ENCODE measurements at places on chromosomes 4 and X.
A peak's percentile ranks its signal among the peaks of the same experiment; 100 is the strongest.

DNA sequence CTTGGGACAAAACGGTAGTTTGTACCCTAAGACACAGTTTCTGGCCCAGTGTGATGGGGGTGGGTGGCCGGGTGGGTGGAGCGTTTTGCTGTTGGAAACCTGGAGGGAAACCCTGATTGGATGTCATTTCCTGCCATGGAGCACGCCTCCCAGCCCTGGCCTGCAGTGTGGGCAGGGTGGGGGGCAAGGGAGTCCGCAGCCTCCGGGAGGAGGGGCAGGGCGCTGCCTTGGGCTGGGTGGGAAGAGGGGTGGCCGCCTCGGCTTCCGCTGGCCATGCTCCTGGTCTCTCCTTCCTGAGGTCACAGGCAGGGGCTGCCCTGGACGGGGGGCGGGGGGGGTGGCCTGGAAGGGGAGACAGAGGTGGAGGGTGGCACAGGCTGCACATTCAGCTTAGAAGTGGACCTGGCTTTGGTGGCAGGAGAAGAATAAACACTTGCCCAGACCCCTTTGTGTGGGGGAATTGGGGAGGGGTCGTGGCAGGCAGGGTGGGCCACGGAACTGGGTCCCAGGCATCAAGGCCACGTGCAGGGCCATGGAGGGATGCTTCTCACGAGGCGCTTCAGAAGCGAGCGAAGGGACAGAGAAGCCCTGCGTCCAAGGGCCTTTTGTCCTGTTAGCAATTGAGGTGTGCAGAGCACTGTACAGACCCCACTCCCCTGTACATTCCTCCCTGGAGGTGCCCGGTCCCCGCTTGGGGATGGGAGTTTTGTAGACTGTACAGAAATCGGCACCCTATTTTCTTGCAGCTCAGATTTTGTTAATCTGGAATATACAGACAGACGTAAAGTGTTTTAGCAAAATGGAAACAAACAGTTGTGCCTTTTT, 6.2 kb downstream of the NAT8L start:
- DNase-seq: no peak

DNA sequence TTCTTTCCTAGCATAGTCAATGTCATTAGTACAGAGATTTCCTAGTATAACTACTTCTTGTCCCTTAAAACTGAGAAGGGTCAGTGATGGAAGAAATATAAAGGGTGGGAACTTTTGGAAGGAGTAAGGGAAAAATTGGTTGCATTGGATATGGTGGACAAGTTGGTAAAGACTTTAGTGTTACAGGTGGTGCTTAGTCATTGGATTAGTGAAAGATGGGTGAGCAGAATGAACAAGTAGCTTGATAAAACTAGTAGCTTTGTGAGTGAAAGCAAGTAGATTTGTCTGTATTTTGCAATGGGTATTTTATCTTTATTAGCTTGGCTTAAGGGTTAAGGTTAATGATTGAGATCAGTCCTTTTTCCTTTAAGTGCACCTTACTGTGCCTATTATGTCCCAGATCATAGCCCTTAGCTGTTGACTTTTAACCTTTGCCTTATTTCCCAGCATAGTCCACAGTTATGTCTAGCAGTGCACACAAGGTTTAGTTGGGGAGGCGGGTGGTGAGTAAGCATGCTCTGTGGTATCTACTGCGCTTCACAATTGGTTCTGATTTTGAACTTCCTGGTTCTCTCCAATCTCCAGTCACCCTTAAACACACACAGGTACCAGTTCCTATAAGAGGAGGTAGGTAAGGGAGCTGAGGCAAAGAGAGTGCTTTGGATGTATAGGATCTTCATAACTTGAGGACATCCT, 9.5 kb downstream of the WDR44 start:
- no peak for DNase-seq

DNA sequence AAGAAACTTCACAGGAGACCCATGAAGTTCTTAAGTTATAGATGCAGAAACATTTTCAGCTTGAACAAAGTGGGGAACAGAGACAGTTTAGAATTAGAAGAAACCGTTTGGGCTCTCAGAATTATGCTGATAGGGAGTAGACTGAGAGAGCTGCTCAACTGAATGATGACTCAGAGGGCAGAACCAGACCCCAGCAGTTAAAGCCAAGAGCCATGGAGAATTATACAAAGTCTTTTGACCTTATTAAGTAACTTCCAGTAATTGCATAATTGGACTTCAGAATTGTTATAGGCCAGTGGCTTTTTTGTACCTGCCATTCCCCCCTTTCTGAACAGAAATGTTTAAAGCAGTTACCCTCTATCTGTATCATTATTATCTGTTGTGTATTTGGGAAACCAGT, 642.1 kb downstream of the CCSER1 start:
- DNase-seq: no peak

DNA sequence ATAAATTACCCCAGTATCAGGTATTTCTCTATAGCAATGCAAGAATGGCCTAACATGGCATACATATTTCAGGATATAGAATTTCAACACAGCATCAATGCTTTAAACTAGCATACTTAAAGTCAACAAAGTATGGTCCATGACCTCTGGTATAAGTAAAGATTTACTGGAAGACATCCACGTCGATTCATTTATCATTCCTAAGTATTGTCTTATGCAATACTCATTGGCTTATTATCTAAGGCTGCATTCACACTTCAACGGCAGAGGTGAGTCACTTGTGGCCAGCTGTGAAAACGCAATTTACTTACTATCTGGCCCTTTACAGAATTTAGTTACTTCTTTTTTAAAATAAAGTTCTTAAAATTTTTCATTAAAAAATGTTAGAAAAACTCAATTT, 42.6 kb downstream of the ADGRA3 start:
- no peak for DNase-seq

GRCh38 chr4:98794565-98795205, 134.2 kb downstream of the EIF4E start:
- peak; percentile 60 for DNase-seq

GRCh38 chr4:176563591-176563990, 229.1 kb downstream of the VEGFC start:
- DNase-seq: peak; percentile 32

DNA sequence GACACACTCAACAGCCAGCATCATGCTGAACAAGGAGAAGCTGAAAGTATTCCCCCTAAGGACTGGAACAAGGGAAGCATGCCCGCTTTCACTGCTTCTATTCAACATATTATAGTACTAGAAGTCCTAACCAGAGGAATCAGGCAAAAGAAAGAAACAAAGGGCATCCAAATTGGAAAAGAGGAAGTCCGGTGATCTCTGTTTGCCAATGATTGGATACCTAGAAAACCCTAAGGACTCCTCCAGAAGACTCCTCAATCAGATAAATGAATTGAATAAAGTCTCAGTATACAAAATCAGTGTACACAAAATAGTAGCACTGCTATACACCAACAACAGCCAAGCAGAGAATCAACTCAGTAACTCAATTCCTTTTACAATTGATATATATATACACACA, 44.8 kb downstream of the ARFIP1 start:
- no peak for DNase-seq

GRCh38 chr4:38819569-38819968, 15.0 kb upstream of the TLR1 start:
- no peak for DNase-seq

GRCh38 chr4:137739391-137739790, 207.1 kb upstream of the PCDH18 start:
- DNase-seq: no peak

DNA sequence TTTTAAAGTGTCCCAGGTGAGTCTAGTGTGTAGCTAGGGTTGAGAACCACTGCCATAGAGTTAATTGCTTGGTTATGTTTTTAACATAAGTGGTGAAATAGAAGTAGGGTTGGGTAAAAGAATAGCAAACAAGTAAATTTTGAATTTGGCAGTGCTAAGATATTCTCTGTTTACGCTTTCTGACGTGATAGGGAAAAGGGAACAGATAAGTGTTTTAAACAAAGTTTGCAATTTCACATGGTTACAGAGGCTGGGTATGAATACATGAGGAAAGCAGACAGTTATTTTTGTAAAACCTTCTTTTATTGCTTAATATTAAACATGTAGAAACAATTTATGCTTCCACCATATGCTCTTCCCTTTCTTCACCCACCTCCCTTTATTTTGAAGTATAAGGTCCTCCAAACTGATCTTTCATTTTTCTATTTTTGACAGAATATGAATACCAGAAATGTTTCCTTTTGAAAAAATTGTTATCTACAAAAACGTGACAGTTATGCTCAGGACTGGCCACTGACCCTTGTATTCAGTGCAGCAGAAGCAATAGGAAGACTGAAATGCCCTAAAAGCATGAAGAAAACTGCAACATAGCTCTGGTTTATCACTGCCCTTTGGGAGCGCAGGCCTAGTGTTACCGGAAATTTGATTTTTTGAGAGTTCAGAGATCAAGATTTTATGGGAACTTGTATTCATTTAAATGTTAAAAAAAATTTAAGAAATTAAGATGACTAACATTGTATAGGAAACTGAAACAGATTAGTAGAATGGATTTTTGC, 214.4 kb upstream of the ARSJ start:
- DNase-seq: no peak

- DNase-seq: no peak
These were observed 559.0 kb upstream of the AMOT start for GRCh38 chrX:113399506-113400192.

DNA sequence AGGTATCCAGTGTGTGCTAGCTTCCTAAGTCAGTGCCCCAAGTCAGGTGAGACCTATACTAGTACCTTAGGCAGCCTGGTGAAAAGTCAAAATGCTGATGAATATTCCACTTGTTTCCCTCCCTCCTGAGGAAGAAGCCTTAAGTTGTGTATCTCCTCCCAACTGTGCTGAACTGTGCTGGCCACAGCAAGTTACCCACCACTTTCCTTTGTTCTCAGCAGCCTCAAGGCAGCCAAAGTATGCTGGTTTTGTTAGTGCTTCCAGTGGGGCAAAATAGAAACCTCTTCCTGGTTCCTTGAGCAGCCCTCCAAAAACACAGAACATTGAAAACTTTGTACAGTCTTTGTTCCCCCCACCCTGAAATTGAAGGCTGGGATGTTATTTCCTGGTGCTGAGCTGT, 13.9 kb downstream of the ATG4A start:
- no peak for DNase-seq

DNA sequence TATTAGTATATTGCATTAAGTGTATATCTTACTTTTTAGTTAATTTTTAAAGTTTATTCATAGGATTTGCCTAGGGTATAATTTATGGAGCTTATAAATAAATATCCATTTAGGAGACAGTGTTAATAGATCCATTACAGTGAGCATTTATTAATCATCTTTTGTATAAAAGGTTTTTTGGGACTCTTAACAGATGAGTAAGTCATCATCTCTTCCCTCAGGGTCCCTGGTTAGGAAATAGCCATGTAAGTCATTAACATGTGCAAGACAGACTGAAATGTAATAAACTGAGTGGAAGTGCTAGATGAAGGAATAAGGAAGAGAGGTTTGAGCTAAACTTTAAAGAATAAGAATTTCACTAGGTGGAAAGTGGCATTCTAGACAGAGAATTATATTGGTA, 69.2 kb downstream of the PAQR3 start:
- no peak for DNase-seq

- no peak for DNase-seq
These were observed 581.6 kb upstream of the FTHL17 start for GRCh38 chrX:31653422-31653821.

- DNase-seq: no peak
These were observed 195.2 kb downstream of the KDR start for GRCh38 chr4:54930226-54930625.

- peak; percentile 23 for DNase-seq
These were observed 92.8 kb upstream of the CCDC160 start for GRCh38 chrX:134144231-134144630.

GRCh38 chr4:73606465-73606974, 13.7 kb downstream of the RASSF6 start:
- no peak for DNase-seq

DNA sequence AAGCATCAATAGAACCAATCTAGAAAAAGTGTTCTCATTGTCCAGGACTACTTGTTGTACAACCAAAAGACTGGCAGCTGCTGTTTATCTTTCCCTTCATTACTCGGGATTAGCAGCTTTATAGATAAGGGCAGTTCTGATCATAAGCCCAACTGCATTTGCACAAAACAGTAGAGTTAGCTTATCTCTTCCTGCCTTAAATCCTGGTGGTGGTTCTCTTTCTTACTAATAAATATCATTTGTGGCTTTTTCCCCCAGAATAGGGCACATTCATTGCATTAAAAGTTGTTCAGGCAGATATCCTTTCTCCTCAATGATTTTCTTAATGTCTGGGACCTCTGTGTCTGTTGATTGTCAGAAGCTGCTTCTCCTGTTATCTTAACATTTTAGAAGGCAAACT, 20.2 kb upstream of the RRAGB start:
- no peak for DNase-seq

GRCh38 chrX:65406532-65406931, 128.1 kb downstream of the LAS1L start:
- peak; percentile 1 for DNase-seq

GRCh38 chr4:113078066-113078465, 28.6 kb downstream of the ANK2 start:
- no peak for DNase-seq

- peak; percentile 51 for DNase-seq
These were observed 16.6 kb upstream of the PTCHD1 start for GRCh38 chrX:23317799-23318724.

GRCh38 chr4:74374561-74375327, 9.8 kb downstream of the EREG start:
- DNase-seq: peak; percentile 65

- DNase-seq: peak; percentile 36
These were observed 36.4 kb upstream of the HPRT1 start for GRCh38 chrX:134423606-134424005.

DNA sequence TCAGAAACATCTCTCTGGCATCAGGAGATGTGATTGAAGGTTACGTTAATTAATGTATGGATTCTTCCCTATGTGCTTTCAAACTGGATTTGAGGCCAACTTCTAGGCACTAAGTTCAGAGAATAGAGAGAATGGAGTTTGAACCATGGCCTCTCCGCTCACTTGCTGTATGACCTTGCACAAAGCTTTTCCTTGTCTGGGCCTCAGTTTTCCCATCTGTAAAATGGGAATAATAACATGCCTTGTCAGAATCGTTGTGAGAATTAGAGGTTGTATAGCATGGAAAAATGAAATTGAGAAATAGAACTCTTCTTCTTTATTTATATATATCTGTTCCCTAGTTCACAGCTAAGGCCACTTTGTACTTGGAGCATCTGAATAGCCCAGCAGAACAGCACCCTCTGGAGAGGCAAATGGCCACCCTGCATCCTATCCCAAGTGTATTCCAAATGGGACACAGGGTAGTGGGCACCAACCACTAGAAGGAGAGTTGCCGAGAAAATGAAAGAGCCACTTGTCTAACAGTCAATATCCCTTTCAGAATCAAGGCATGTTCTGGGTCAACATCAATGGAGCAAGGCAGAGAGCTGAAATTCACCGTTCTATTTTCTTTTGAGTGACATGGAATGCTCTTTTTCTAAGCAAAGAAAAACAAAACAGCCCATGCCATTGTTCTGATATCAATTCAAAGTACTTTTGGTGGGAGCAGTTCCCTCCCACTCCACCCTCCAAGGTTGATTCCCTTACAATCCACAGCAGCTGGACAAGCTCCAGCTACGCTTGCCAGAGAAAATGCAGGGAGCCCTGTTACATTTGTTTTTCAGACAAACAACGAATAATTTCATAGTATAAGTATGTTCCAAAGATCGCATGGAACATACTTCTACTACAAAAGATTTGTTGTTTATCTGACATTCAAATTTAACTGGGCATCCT, 23.3 kb upstream of the MTM1 start:
- no peak for DNase-seq

GRCh38 chr4:141900856-141901255, 264.5 kb downstream of the IL15 start:
- DNase-seq: no peak

GRCh38 chr4:108454227-108454626, 166.1 kb upstream of the RPL34 start:
- DNase-seq: no peak

- DNase-seq: peak; percentile 41
These were observed 48.5 kb upstream of the ARMCX2 start for GRCh38 chrX:101708163-101708562.
